Hematopoietic multipotent progenitor cell treated with erythropoietin and hydrocortisone succinate and interleukin-3 and kit ligand, for 6 days (in vitro differentiated cells): ENCODE measurements at places on chromosomes 6 and 20.

GRCh38 chr20:36399147-36399968 lies 93.2 kb downstream of the DLGAP4 start:
- peak; percentile 66 for DNase-seq

- DNase-seq: peak; percentile 6
Observed at GRCh38 chr6:1916334-1917070, 306.8 kb downstream of the FOXC1 start.

DNA sequence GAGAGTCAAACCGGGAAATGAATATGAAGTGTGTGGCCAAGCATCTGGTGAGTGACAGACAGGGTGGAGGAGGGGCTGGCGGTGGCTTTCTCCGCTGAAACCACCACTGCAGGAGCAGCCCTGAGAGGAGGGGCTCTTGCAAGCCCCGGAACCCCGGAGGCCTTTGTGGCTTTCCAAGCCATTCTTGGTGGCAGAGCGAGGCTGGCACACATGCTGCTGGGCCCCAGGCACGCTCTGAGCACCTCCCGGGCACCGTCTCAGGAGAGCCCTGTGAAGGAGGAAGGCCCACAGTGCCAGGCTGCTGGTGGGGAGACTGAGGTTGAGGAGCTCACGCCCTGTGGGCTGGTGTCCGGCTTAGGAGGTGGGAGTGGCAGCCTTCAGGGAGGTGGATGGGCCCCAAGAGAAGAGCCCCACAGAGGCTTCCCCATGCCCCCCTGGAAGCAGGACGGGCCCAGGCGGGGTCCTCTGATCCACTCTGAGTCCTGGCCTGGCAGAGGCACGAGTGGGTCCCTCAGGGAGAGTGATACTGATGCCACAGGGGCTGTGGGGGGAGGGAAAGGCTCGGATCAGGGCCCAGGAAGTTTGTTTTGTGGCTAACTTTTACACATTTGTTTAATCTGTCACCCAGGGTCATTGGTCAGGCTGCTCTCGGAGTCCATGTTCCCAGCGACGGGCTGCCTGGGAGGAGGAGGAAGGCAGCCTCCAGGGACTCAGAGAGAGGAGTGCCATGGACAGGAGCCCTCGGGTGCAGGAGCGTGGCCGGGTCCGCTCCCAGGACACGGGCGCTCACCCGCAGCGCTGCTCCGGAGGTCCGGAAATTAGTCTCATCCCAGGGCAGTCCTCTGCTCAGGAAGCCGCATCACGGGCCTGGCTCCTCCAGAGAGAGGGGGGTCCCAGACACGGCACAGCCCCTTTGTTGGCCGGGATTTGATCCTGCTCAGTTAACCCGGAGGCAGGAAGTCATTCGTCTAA lies 170.7 kb downstream of the ERMARD start:
- peak; percentile 5 for DNase-seq

GRCh38 chr6:167839755-167840154 lies 13.0 kb downstream of the AFDN start:
- no peak for DNase-seq

DNA sequence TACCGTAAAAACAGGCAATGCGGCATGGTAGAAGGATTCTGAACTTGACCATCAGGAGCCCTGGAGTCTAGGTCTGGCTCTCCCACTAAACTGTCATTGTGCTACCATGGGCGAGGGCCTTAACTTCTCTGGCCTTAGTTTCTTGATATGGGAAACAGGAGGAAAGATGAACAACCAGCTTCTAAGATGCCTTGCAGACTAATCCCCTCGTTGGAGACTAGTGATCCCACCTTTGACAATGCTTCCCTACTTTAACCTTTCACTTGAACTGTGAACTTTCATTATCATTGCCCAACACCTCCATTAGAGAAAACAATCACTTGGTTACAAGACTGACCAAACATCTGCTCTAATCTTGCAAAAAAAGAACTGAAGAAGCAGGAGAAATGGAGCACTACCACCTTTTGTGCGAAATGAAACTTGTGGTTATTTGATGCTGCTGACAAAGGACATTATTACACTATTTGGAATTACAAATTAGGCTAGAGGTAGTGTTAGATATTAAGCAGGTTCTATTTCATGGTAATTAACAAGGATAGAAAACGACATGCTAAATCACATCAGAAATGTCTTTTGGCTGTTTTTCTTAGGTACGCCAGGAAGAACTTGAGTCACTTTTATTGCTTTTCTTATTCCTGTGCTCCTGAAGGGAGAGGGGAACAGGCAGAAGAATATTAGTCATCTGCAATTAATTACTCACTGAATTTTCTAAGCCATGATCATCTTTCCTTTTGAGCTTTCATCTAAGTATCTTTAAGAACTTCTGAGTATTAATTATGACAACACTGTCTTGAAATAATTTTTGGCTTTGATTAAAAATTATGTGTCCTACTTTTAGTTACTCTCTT lies 39.1 kb upstream of the ARHGAP18 start:
- no peak for DNase-seq

DNA sequence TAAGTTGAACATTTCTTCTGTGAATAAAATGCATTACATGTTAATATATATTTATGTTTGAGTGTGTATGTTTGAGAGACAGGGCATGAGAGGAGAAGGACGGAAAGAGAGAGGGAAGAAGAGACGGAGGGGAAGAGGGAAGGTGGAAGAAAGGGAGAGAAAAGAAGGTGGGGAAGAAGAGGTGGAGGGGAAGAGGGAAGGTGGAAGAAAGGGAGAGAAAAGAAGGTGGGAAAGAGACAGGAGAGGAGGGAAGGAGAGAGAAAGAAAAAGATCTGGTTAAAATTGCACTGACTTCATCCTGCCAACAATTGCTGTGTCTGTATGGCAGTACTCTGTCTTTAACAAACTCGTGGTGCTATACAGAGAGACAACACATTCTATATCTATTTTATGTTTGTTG lies 29.0 kb downstream of the FAM83B start:
- DNase-seq: no peak

GRCh38 chr6:43698584-43699349 lies 11.2 kb upstream of the MRPS18A start:
- DNase-seq: no peak

DNA sequence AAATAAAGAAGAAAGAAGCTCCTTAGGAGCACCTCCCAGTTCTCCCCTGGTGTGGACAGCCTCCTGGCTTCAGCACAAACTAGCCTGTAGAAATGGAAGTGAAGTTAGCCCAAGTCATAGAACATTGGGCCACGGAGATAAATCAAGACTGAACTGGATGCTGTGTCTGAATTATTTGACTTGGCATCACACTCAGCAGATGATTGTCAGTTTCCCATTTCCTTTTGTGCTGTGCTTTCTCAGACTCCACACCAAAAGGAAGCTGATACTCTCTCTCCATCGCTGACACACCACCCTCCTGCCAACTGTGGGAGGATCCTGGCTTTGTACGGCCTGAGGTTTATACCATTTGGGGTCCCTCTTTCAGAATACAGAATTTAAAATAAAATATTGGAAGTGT lies 209.8 kb downstream of the TFAP2A start:
- no peak for DNase-seq

- peak; percentile 99 for DNase-seq
Observed at GRCh38 chr6:15248451-15249370, 2.8 kb downstream of the JARID2 start.
